ENCODE measurements at places on chromosomes 5 and 9.

DNA sequence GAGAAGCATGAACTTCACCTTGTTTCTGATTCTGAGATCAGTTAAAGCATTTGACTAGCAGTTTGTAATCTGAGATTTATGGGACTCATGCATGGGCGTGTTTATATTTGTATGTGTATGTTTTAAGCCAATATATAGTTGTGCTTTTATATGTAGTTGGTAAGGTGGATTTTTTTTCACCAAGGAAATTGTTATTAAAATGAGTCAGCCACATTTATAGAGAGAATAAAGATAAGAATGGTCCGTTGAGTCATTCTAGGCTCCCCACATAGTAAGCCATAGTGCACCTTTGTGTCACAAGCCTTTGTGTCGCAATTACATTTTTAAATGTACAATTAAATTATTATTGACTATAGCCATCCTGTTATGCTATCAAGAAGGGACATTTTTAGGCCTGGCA, 89.0 kb downstream of the NLN start:
- peak; percentile 43 for DNase-seq

- no peak for DNase-seq
These were observed 301.4 kb downstream of the MLLT3 start for GRCh38 chr9:20320921-20321320.

DNA sequence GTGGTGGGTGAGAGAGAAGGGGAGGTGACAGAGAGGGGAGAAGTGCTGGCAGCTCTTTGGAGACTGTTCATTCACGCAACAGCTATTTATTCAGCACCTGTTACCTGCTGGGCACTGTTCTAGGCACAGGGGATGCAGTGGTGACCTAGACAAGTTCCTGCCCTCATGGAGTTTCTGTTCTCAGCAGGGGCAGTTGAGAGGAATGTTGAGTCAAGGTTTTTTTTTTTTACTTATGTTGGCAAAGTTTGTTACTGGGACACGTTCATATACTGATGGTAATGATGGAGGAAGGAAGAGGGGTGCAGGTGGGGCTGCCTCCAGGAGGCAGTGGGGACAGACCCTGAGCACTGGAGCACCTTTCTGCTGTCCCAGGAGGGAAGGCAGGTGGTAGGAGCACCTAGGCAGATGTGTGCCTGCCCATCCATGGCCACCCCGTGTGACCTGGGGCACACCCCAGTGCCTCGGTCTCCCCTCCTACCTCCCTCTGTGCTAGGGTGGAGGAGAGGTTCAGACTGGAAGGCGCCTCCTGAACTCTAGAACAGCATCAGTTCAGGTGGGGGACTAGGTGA, 49.4 kb upstream of the SLC25A51 start:
- DNase-seq: no peak

GRCh38 chr5:39015743-39016586, 58.2 kb downstream of the RICTOR start:
- peak; percentile 94 for DNase-seq

GRCh38 chr5:58411372-58411771, 48.5 kb downstream of the PLK2 start:
- no peak for DNase-seq

GRCh38 chr5:152262667-152263066, 142.4 kb downstream of the NMUR2 start:
- no peak for DNase-seq

GRCh38 chr9:87087197-87087596, 139.9 kb upstream of the GAS1 start:
- DNase-seq: no peak

DNA sequence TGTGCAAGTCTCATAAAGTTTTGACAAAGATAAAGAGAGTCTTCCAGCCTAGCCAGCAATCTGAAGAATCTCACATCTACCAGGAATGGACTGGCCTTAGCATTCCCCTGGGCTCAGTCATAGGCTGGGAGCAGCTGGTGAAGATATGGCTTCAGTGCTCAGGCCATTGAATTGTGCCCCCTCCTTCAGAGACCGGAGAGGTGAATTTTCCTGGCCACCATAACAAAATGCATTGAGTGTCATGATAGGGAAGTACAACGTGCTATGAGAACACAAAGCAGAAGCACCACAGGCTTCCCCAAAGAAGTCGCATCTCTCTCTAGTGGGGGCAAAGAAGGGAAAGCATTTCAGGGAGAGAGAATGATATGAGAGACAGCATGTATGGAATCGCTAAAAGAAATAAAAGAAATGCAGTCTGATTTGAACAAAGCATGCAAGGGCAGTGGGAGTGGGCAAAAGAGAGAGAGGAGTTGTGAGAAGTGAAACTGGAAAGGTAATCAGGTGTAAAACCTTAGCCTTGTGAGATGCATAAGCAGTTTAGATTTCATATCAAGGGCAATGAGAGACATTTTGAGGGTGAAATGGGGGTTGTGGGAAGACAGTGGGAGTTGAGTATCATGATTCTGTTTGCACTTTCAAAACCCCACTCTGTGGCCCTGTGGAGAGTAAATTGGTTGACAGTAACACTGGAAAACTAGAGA, 57.1 kb upstream of the NMUR2 start:
- DNase-seq: no peak

DNA sequence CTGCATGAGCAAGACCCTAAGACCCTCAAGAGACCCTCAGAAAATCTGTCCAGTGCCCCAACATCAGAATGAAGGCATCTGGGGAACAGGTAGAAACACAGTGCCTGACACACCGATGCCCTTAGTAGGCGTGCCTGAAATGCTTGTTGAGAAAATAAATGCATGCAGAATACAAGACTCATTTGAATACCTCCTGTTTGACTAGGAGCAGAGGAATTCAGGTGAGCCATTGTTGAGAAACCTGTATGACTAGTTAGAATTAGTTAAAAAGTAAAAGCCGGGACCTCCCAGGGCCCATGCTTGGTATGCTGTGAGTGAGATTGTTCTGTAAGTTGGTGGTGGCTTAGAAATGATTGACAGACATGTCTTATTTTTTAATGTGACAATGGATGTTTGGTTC, 55.0 kb downstream of the WWC1 start:
- no peak for DNase-seq

GRCh38 chr9:100064872-100065581, 33.8 kb downstream of the ERP44 start:
- DNase-seq: peak; percentile 83

GRCh38 chr5:137939331-137939730, 50.1 kb downstream of the PKD2L2 start:
- DNase-seq: no peak

DNA sequence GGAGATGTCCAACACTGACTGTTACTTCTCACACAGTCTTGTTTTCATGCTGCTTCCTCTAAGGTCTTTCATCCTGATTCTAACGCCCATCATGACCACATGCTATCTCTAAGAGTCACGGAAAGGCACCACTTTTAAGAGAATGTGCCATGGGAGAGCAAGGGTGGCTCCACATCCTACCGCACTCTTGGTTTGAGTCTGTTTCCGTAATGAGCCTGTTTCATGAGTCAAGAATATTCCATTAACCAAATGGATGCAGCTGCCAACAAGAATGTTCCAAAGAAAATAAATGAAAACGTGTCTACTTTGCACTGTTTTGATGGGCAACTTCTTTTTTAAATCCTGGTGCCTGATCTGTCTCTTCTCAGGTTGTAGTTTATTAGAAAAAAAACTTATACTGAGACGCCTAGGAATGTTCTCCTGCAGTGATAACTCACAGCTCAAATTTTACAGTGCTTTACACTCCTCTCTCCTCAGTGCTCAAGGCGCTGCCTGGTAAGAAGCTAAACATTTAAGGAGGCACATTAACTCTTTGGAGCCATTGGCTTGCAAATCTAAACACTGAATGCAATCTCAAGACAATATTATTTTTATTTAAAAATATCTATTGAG, 124.3 kb downstream of the FGF1 start:
- no peak for DNase-seq

GRCh38 chr5:56003679-56004078, 8.9 kb upstream of the IL6ST start:
- DNase-seq: peak; percentile 12

GRCh38 chr9:127608104-127608966, 3.7 kb upstream of the STXBP1 start:
- DNase-seq: no peak

- DNase-seq: no peak
These were observed 267.3 kb upstream of the CDH6 start for GRCh38 chr5:30926218-30926617.

DNA sequence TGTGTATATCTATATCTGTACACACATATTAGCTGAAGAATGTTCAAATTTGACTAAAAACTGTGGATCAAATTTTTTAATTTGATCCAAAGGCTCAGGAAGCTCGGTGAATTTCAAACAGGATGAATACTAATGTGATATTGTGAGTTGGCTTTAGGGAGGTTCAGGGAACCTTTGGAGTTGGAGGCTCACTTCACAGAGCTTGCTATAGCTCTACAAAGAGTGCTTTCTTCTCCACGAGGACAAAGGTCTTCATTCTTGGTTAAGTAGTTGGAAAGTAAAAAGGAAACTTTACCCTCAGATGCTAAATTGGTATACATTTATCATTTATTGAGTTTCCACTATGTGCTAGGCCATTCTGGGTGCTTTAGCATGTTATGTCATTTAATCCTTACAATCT, 36.3 kb upstream of the MTAP start:
- DNase-seq: no peak

- no peak for DNase-seq
These were observed 81.3 kb downstream of the SH3GL2 start for GRCh38 chr9:17660158-17660557.

- DNase-seq: no peak
These were observed 89.2 kb upstream of the ZNF462 start for GRCh38 chr9:106773750-106774149.

- DNase-seq: no peak
These were observed 129.7 kb downstream of the CEMIP2 start for GRCh38 chr9:71638627-71639026.

DNA sequence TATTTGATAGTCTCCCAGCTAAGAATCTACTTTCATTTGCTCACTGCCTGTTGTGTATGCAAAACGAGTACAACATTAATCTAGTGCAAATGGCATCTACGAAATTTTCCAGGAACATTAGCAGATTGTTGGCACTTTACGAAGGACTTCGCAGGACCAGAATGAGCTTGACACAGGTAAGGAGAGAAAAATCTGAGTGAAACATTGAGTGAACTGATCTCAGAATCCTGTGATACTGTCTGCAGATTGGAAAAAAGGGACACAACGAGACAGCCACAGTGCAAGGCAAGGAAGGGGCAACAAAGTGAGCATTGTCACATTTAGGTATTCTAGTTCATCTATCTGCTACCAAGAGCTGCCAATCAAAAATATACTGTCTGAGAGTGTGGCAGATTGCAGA, 350.5 kb downstream of the ZNF608 start:
- no peak for DNase-seq

DNA sequence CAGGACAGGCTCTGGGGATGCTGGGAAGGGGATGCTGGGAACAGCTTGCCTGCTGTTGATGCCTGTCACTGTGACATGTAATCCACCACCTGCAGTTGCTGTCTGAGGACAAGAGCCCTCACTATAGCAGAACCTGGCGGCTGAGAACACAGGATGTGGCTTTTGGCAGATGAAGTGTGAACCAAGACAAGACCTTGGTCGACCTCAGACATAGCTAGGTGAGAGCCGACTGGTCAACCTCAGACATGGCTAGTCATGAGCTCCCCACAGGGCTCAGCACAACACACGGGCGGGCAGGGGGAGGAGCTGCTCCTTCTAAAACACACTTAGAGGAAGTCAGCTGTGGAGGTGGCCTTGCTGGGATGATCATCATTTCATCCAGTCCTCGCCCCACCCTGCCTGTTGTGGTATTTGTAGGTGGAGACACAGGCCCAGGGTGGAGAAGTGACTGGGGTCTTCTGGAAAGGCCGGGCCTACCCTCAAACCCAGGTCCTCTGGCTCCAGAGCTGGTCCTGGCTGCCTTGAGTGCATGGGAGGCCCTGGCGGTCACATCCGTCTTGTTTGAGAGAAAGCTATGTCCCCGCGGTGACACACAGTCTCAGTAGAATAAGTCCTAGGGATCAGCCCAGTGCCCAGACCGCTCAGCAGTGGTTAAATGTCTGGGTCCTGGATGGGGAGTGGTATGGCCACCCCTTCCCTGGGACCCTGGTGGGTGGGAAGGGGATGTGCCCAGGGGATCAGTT, 6.1 kb downstream of the SUSD3 start:
- DNase-seq: no peak

DNA sequence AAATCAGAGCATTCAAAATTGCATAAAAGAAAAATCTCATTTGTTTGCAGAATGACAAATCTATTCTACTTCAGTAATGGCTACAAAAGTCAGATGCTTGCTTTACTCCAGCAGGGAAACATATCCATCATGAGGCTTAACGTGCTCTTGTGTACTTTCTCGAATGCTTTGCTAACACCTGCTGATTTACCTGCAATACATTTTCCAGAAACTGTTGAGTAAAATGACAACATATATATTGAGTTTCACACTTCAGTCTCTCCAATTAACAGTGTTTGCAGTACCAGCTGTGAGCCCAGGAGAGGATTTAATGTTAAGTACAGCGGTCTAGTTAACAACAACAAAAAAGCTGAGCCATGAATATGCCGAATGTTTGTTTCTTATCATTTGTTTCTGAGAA, 391.5 kb upstream of the SMC2 start:
- DNase-seq: no peak

DNA sequence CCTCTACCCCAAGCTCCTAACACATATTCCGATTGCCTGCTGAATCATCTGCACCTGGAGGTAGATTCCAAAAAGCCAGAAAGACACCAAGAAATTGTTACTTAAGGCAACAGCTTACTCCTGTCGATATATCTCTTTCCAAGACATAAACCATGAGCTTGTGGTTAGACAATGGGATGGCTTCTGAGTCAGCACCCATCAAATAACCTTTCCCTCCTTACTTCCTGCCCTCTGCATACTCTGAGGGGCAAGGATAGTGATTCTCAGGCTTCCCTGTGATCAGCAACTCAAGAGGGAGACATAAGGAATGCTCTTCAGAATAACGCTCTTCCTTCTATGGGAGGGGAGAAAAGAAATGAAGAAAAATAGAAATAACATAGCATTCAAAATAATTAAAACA, 70.9 kb downstream of the TMEM215 start:
- DNase-seq: no peak

GRCh38 chr5:119411361-119412278, 40.7 kb upstream of the HSD17B4 start:
- peak; percentile 73 for DNase-seq

- DNase-seq: no peak
These were observed 130.4 kb upstream of the BASP1 start for GRCh38 chr5:17087035-17087434.

DNA sequence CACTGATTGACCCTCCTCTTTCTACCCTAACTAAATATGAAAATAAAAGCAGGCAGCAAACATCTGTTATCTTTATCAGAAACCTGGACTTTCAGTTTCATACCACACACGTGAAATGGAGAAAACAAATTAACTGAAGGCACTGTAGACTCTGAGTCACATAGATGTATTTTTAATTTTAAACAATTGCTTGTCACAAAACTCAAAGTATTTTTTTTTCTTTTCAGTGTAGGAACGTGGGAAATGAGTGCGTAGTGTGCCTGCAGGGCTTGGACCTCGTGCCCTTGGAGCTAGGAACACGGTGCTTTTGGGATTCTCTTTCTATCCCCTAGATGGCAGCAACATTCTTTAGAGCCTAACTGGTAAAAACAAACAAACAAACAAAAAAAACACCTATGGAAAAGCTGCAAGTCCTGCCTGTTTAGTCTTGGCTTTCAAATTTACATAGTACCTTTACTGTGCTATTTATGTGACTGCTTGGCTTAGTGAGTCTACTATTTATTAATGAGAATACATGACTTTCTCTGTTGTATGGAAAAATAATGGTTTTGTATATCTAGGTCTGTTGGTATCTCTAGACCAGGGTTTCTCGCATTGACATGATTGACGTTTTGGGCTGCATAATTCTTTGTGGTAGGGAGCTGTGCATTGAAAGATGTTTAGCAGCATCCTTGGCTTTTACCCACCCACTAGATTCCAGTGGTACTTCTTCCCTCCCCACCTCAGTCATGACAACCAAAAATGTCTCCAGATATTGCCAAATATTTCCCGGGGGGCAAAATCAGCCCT, 16.8 kb upstream of the ACTBL2 start:
- DNase-seq: peak; percentile 58

All from HCEC 1CT (cell line).